ENCODE measurements at places on chromosomes 16 and 17. TPM values are rescaled to one million over a fixed set of nuclear protein-coding genes. Genes with fewer than 3 reads are reported as not detected.
A peak's percentile ranks its signal among the peaks of the same experiment; 100 is the strongest.

Gene ZC3H18
- 57.8 TPM for total RNA-seq

GRCh38 chr17:59399914-59400313 is 68.5 kb downstream of the YPEL2 start:
- H3K4me1 ChIP-seq, result no peaks in the 10 kb centered on the region
- H3K27me3 ChIP-seq, result no peaks in the 10 kb centered on the region
- no peaks in the 10 kb centered on the region for H3K36me3 ChIP-seq
- no peak overlapping the region for H3K4me3 ChIP-seq

GRCh38 chr17:29619251-29619650 is 3.5 kb downstream of the CORO6 start:
- peak overlapping the region; percentile 37 for H3K27ac ChIP-seq
- no peak overlapping the region for H3K4me3 ChIP-seq
- no peaks in the 10 kb centered on the region for H3K36me3 ChIP-seq
- H3K27me3 ChIP-seq, result no peaks in the 10 kb centered on the region

Gene TMEM88
- total RNA-seq, result 2.8 TPM

Gene TOB1
- 86.0 TPM for total RNA-seq

DNA sequence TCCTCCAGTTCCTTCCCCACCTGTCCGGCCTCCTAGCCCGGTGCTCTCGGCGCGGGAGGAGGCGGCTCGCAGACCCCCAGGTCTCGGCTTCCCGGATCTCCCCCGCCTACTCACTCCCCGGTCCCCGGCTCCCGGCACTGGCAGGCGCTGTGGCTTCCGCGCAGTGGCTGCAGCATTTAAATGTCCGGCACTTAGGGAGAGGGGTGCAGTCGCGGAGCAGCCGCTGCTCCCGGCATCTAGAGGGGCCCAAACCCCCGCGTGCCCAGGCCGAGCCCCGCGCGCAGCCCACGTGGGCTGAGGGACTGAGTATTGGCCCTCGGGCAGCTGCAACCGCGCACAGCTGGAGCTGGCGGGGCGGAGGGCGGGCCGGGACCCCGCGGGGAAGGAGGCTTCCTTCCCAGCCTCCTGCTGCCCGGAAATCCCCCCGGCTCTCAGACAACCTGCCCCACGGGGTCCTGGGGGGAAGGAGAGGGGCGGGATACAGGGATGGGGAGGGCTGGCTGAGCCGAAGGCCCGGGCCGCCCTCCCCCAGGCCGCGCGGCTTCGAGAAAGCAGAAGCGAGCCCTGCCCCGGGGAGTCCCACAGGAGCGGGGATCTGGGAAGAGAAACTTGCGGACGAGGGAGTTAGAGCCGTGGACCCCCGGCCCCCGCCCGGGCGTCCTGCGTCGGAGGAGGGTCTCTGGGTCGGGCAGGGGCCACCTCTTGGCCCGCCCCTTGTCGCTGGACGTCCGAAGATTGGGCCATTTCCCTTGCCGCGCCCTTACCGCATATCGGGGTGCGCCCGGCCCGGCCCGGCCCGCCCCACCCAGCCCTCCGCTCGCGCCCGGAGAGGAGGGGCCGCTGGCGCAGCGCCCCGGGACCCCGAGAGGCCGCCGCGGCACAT is at the start of gene MMP25:
Gene MMP25, plus strand, starts transcription at position 804 of the 883 bp plus-strand sequence. CDS start 357 bp downstream, outside the sequence.
- H3K27me3 ChIP-seq, result no peaks in the 10 kb centered on the region
- H3K36me3 ChIP-seq, result no peaks in the 10 kb centered on the region
- peak within 1 kb of the TSS; percentile 52 for H3K27ac ChIP-seq

Gene CUEDC1
- total RNA-seq, result 60.2 TPM

- H3K27ac ChIP-seq, result no peak overlapping the region
- DNase-seq, result no peak
- H3K36me3 ChIP-seq, result no peaks in the 10 kb centered on the region
- no peaks in the 10 kb centered on the region for H3K27me3 ChIP-seq
- H3K4me1 ChIP-seq, result no peaks in the 10 kb centered on the region
- H3K4me3 ChIP-seq, result no peak overlapping the region
These were observed 94.3 kb upstream of the ASIC2 start for GRCh38 chr17:33387406-33387805.

Gene CDH3
- 94.7 TPM for total RNA-seq
